ENCODE measurements at places on chromosomes 3 and 15.

- DNase-seq: no peak
Measured at GRCh38 chr3:170621256-170621655, 35.4 kb upstream of the SLC7A14 start.

GRCh38 chr15:37517191-37517895 lies 417.0 kb upstream of the MEIS2 start:
- DNase-seq: no peak

DNA sequence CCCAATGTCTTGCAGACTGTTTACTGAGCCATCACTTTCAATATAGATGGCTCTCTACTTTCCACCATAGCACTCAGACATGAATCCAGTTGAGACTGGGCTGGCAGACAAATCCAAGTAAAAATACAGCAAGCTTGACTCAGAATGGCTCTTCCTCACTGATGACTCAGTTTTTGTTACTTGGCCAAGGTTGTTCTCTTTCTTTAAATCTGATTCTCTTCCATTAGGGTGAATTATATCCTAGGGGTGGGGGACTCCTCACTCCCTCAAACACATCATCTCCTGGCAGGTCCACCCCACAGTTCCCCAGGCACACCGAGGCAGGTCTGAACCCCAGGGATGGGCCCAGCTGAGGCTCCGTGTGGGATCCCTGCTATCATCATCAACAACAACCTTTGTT lies 157.9 kb downstream of the MEX3B start:
- no peak for DNase-seq

GRCh38 chr15:51004103-51004551 lies 90.6 kb downstream of the TNFAIP8L3 start:
- no peak for DNase-seq

- DNase-seq: no peak
Measured at GRCh38 chr3:48598323-48599076, 3.4 kb upstream of the COL7A1 start.

- no peak for DNase-seq
Measured at GRCh38 chr3:50623840-50624474, 7.0 kb downstream of the MAPKAPK3 start.

- DNase-seq: no peak
Measured at GRCh38 chr15:87777054-87777561, 479.4 kb downstream of the NTRK3 start.

GRCh38 chr3:42463093-42463492 lies 39.4 kb upstream of the VIPR1 start:
- DNase-seq: no peak

- no peak for DNase-seq
Measured at GRCh38 chr3:15010664-15011063, 54.5 kb downstream of the MRPS25 start.

DNA sequence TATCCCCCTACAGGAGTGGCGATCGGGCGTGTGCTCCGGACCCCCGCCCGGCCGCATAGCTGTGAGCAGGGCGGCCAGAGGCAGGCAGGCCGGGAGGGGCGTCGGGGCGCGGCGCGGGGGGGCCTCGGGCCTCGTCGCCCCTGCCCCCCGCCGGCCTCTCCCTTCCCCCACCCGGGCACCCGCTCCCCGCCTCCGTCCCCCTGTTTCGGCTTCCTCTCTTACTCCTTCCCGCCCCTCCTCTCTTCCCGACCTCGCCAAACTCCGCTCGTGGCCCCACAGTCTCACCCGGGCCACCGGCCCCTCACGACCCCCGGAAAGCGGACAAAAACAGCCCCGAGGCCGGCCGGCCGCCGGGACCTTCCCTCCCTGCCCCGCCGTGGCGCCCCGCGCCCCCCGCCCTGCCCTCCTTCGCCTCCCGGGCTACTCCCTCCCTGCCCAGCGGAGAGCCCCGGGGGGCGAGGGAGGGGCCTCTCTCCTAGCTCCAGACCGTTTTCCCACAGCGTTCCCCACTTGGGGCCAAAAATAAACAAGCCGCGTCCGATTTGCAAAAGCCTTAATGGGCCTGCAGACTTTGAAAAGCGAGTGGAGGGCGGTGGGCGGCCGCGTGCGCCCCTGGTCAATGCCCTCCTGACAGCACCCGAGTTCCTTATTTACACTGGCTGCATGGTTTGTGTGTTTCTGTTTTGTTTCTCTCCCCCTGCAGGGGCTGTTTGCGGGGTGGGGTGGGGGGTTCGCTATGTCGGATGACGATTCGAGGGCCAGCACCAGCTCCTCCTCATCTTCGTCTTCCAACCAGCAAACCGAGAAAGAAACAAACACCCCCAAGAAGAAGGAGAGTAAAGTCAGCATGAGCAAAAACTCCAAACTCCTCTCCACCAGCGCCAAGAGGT lies 1.0 kb downstream of the UBE2E1 start:
- DNase-seq: no peak

- no peak for DNase-seq
Measured at GRCh38 chr15:68694111-68694510, 115.3 kb downstream of the CORO2B start.

DNA sequence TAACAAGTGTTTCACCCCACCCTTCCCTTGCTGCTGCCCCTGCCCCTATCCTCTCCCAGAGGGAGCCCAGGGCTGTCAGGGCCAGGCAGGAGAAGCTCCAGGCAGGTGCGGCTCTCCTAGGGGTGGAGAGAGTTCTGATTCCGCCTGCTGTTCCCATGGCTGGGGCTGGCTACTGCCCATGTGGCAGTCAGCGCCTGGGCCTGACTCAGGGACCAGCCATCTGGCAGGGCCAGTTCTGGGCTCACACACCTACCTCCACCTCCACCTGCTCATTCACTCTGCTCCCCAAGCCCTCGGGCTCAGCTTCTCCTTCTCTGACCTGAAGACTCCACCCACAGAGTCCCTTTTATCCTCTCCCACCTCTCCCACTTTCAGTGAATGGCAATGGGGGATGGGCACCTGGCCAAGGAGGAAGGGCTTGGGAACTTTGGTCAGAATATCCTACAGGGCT lies 23.4 kb downstream of the AMOTL2 start:
- DNase-seq: no peak

Measured in GM12891 (cell line).